ENCODE measurements at places on chromosomes 3 and 15. TPM values are rescaled to one million over a fixed set of nuclear protein-coding genes. Genes with fewer than 3 reads are reported as not detected.
A peak's percentile ranks its signal among the peaks of the same experiment; 100 is the strongest.

GRCh38 chr3:4351164-4351855 is 48.1 kb downstream of the SETMAR start:
- DNase-seq: peak; percentile 26

DNA sequence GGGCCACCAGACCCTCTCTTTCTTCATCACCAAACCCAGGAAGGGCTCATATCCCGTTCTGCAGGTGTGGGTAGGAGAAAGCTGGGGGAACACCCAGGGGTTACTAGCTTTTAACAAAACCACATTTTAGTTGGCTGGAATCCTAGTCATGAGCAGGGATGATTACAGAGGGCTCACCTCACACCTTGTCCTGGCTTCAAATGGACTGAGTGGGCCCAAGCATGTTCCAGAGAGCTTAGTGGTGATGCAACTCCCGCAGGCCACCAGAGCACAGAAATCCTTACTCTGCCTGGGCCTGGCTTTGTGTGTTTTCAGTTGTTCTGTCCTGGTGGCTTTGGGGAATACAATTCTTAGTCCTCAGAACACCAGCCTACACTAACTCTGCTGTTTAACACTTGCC is 56.8 kb upstream of the RYK start:
- DNase-seq: no peak

C3orf62 gene
- total RNA-seq: 2.7 TPM

CEP70 gene
- 58.3 TPM for total RNA-seq

- no peak for DNase-seq
These were observed 7.0 kb downstream of the CLDN11 start for GRCh38 chr3:170425491-170426239.
